ENCODE measurements at places on chromosomes 13 and 19. TPM values are rescaled to one million over a fixed set of nuclear protein-coding genes. Genes with fewer than 3 reads are reported as not detected.
A peak's percentile ranks its signal among the peaks of the same experiment; 100 is the strongest.

The NAPA gene
- total RNA-seq: 109 TPM

The BBC3 gene
- total RNA-seq: 31.0 TPM

GRCh38 chr13:101309014-101309619 is 107.2 kb downstream of the NALCN start:
- DNase-seq: no peak

- DNase-seq: no peak
Measured at GRCh38 chr19:4596033-4596904, 36.8 kb upstream of the SEMA6B start.

The TOMM40 gene
- 62.1 TPM for total RNA-seq

- DNase-seq: peak; percentile 39
Measured at GRCh38 chr19:4089400-4089908, 22.8 kb upstream of the ZBTB7A start.

- no peak for DNase-seq
Measured at GRCh38 chr13:75486146-75487062, 4.4 kb upstream of the TBC1D4 start.

- DNase-seq: peak; percentile 56
Measured at GRCh38 chr19:51660975-51661600, 14.5 kb upstream of the SIGLEC14 start.

DNA sequence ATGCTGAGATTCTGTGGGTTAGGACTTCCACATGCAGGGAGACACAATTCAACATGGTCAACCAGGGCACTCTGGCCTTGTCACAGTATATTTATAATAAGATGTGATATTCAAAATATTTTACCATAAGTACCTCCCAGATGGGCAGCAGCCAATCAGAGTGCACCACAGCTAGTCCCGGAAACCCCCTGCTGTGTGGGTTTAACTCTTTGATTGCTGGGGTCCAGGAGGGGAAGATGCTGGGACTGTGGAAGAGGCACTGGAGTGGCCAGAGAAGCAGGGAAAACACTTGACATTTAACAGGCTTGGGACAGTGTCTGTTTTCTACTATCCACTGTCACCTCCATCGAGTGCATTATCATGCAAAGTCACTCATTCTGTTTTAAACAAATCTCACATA is 99.0 kb downstream of the MBNL2 start:
- DNase-seq: no peak

DNA sequence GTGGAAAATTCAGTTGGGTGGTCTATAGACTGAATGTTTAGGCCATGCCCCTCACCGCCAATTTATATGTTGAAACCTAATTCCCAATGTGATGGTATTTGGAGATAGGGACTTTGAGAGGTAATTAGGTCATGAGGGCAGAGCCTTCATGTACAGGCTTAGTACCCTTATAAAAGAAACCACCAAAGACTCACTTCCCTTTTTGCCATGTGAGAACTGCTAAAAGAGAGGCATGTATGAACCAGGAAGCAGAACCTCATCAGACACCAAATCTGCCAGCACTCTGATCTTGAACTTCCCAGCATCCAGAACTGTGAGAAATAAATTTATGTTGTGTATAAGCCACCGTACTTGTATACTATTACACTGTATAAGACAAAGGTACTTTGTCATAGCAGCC is 40.6 kb downstream of the UQCRFS1 start:
- DNase-seq: no peak

The OBI1 gene
- 7.9 TPM for total RNA-seq

DNA sequence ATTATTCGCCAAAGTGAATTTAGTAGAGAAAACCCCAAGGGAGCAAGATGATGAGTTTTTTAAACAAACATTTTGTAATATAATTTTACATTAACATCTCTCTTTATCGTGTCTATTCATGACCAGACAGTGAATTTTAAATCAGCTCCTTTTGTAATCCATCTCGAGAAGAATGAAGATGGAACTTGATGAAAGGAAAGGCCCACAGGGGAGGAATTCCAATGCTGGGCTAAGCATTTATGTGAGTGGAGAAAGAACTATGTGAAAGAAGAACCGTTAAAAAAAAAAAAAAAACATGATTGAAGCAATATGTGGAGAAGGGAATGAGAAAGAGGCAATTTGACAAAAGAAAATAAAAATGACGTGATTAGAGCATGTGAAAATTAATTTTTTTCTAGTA is 170.6 kb downstream of the KCTD12 start:
- DNase-seq: no peak

The SYNE4 gene
- total RNA-seq: 2.9 TPM

DNA sequence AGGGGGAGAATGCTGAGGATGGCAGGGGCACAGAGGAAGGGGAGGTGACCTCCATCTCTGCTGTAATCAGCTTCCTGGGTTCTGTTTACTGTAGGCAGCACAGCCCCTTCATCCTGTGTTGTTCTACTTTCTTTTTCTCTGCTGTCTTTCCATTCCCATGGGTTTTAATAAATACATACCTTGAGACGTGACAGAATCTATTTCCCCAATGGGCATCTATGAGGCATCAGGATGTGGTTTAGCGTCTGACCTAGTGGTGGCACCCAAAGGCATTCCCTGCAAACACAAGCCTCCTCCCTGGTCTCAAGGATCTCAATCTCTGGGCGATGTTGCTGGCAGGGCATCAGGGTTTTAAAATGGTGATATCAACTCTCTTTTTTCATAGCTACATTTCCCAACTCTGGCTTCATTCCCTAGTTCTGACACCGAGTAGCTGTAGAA is 60.8 kb downstream of the ALOX5AP start:
- DNase-seq: no peak

DNA sequence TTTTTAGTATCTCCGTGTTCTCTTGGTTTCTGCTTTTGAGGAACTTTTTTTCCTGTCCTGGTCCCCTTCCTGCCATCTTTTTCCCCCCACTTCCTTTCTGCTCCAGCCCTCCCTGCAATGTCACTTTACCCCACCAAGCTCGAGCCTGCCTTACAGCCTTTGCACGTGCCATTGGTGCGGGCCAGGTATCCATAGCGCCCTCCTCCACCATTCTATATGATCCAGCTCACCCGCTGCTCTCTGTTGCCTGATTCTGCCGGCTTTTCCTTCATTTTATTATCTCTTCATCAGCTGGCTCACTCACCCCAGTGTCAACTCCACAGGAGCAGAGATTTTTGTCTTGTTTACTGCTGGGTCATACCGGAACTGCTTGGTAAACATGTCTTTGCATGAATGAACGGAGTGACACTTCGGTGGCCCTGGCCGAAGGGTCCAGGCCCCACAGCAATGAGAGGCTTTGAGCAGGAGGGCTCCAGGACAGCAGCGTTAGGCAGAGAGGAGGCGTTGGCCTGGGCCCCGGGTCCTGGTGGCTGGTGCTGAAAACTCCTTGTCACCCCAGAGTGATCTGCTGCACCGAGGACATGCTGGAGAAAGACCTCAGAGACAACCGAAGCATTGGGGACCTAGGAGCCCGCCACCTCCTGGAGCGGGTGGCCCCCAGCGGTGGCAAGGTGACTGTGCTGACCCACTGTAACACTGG is 1.2 kb downstream of the MRI1 start:
- DNase-seq: no peak

- DNase-seq: no peak
Measured at GRCh38 chr19:3520166-3521103, 14.3 kb downstream of the FZR1 start.

The POSTN gene
- total RNA-seq: 18.0 TPM

GRCh38 chr13:30570691-30571090 is 47.0 kb upstream of the USPL1 start:
- no peak for DNase-seq

DNA sequence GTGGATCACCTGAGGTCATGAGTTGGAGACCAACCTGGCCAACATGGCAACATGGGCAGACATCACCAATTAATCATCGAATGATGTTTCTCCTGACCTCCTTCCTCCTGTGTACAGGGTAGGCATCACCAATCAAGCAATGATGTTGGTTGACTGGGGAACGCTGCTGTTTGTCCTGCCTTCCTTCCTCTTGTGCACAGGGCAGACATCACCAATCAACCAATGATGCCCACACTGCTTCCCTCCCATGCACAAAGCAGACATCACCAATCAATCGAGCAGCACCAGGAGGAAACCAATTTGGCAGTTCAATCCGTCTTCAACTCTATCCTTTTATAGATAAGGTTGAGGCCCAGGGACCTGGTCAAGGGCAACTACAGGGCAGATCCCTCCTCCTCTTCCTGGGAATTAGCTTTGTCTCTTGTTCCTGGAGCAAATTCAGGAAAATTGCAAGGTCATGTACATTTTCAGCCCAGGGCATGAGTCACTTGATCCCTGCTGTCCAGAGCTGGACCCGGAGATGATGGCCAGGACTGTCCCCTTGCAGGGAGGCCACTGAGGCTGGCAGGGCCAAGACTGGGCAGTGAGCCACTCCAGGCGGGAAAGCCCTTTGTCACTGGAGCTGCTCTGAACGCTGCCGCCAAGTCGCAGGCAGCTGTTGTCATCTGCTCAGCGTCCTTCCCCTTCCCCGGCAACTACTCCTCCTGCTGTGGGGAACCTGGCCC is 5.3 kb upstream of the CSNK1G2 start:
- DNase-seq: no peak

DNA sequence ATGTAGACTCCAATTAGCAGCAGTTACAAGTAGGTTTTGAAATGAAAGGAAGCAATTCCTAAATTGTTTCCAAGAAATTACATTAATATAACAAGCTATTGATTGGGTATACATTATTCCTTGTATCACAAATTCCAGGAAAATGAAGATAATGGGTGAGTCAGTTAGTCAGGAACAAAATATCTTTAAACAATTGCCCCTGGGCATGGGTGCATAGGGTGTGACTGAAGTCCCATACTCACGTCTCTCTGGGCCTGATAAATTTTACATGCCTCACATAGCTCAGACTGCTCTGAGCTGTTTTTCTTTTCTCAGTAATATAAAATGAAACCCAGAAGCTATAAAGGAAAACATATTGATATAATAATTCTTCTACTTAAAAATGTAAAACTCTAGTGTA is 87.8 kb downstream of the FNDC3A start:
- no peak for DNase-seq

The TEKTIP1 gene
- not detected for total RNA-seq

The HIPK4 gene
- 0.48 TPM for total RNA-seq

DNA sequence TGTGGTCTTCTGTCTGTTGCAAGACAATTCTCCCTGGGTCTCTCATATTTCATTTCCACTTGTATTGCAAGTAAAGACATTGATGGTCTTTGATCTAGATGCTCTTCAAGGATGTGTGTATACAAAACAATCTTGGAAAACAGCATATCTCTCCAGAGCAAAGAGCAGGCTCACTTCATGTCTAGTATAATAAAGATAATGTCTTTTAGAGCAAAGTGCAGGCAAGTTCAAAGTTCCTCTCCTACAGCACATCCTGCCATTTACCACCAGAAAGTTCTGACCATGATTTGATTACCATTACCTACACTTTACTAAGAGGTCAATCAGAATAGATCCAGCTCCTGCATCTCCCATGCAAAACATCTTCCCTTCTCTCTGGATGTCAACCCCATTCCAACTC is 162.8 kb downstream of the DIAPH3 start:
- DNase-seq: no peak

DNA sequence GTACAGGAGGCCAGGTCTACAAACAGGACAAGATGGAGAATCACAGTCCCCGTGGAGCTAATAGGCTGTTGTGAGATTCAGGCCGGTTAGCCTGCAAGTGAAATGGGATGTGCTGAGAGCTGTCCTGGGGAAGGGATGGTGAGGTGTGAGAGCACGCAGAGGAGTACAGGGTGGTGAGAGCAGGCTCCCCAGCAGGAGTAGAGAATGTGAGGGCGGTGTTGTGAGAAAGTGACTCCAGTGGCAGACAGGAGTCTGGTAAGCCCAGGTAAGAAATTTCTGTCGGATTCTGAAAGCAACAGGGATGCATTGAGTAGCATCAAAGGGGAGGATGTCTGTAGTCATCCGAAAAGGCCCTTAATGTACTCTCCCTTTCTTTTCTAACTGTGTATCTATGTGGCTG is 50.7 kb upstream of the GPR183 start:
- no peak for DNase-seq

GRCh38 chr19:7112675-7113074 is 43.2 kb downstream of the ZNF557 start:
- no peak for DNase-seq

- DNase-seq: peak; percentile 65
Measured at GRCh38 chr19:3375221-3376090, 9.1 kb downstream of the NFIC start.

DNA sequence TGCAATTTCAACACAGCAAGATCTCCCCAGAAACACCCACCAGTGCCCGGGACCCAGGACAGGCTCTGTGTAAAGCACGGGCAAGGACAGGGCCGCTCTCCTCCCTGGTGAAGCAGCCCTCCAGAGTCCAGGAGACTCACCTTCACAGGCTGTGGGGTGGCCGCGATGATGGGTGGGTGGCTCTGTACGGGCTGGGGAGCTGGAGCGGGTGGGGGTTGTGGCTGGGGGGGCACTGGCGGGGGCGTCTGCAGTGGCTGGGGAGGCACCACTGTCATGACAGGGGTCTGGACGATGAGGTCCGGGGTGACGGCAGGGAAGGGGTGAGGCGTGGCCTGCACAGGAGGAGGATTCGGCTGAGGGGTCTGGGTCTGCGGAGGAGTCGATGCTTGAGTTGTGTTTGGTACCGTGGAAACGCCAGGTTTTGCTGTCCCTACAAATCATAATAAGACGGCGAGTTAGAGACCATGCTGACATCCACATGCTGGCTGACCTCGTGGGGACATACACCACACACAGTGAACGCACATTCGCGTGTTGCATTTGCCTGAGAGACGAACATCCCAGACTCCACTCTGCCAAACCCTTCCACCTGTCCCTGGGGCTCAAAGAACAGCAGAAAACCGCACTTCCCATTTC is 33.1 kb upstream of the EPHX3 start:
- DNase-seq: no peak

- peak; percentile 97 for DNase-seq
Measured at GRCh38 chr13:96053003-96053703, at the start of gene UGGT2. TSS of gene UGGT2 (minus strand) at chr13:96053401. CDS start at chr13:96053312, 89 bp downstream.

The APOC4 gene
- total RNA-seq: not detected

- DNase-seq: no peak
Measured at GRCh38 chr13:114095486-114095885, 36.9 kb downstream of the RASA3 start.

GRCh38 chr19:575527-576506 is 3.4 kb downstream of the BSG start:
- no peak for DNase-seq

Measured in transverse colon (tissue), 4 donors.